ENCODE measurements at places on chromosomes 7 and 10.

- DNase-seq = no peak
Measured at GRCh38 chr10:32210306-32211045, 136.5 kb downstream of the EPC1 start.

GRCh38 chr10:5268743-5269142, 72.1 kb downstream of the AKR1C4 start:
- DNase-seq = no peak

- no peak for DNase-seq
Measured at GRCh38 chr10:2980791-2981360, 86.5 kb upstream of the PFKP start.

DNA sequence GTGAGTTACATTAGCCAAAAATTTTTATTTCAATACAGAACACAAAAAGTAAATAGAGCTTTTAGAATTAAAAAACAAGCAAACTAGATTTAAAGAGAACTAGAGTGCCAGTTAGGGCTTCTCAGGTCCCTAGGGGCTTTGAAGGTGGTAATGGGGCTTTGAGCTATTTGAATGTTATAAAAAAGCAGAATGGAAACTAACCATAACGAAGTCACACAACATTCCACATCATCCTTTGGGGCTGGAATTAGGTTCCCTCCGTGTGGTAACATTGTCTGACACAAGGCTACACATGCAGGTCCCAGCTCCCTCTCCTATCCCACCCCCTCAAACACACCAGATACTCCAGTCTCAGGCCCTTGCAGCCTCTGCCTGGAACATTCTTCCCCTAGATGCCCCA, 15.3 kb downstream of the JAZF1 start:
- DNase-seq = no peak

Measured in NCI-H2081 (cell line).